SW 1271 (cell line): ENCODE measurements at places on chromosomes 11 and 22.

- DNase-seq, result no peak
Measured at GRCh38 chr22:18976197-18976751, 40.2 kb upstream of the PRODH start.

GRCh38 chr22:50683994-50684371 is 11.4 kb downstream of the SHANK3 start:
- DNase-seq, result no peak

DNA sequence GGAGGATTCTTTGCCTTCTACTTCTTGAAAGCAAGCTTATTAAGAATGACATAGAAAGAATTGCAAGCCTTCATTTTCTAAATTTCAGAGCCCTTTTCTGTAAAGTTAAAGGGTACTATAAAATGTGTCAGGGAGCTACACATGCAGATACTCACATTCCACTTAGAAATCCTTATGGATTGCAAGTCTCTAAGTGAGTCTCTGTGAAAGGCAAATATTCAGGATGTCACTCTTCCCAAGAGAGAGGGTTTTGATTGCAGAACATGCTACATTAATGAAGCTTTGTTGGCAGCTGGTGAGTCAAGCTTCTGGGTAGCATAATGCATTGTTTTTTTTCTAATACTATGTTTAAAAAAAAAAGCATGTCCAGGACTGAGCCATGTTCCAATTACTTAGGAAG is 369.2 kb downstream of the DCDC1 start:
- DNase-seq, result no peak

GRCh38 chr11:131811383-131811782 is 441.0 kb downstream of the NTM start:
- no peak for DNase-seq

DNA sequence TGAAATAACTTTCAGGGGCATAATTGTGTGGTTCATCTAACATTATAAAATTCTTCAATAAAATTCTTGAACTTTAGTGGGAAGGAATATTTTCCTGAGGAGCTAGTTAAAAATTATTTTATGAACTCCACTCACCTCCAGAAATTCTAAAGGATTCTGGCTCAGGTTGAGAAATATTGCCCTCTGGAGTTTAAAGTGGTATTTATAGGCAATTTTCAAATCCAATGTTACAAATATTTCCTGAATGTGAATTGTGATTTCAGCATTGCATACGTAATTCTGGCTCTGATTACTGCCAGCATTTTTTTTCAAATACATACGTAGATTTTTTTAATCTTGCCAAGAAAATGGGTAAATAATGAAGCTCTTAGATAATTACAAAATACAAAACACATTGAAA is 598.2 kb upstream of the ANO3 start:
- DNase-seq, result no peak

- DNase-seq, result no peak
Measured at GRCh38 chr22:43233529-43233928, 46.6 kb upstream of the TTLL12 start.

DNA sequence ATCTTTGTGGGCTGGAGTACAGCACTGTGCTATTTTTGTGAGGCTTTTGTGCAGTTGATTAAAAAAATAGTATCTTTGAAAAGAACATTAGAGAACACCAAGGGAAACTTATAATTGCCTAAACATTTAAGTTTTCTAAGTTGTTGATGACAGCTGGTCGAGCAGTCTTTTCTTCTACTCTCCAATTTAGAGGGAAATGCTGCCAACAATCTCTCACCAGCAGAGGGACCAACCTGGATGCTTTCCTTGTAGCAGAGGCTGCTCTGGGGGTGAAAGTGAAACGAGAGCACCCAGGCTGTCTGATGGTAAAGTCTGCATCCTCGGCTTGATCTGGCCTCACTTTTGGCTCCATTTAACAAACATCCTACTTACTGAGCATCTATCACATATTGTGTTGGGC is 1286.5 kb upstream of the TENM4 start:
- no peak for DNase-seq

DNA sequence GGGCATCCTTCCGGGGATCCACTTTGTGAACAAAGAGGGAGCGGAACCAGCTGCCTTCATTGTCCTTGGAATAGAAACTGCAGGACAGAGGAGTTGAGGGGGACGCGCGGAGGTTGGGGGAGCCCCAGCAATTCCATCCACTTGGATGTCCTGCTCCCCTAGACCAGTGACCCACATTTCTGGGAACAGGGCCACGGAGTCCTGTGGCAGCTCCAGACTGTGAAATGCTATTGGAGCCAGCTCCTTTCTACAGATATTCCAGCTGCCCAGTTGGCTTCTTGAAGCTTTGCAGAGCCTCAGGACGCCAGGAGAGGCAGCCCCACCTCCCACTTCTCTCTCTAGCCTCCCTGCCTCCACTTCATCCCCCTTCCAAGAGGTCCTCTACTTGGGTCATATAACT is 10.5 kb downstream of the NIPSNAP1 start:
- no peak for DNase-seq

DNA sequence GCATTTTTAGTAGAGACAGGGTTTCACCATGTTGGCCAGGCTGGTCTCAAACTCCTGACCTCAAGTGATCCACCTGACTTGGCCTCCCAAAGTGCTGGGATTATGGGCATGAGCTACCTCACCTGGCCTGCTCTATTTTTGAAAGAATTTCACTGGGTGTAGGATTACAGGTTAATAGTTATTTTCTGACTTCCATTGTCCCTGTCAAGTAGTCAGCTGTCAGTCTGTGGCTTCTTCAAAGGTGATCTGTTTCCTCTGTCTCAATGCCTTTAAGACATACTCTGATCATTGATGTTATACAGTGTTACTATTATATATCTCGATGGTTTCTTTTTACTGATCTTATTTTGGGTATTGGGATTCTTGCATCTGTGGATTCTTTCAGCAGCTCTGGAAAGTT is 10.1 kb upstream of the EXT2 start:
- no peak for DNase-seq

DNA sequence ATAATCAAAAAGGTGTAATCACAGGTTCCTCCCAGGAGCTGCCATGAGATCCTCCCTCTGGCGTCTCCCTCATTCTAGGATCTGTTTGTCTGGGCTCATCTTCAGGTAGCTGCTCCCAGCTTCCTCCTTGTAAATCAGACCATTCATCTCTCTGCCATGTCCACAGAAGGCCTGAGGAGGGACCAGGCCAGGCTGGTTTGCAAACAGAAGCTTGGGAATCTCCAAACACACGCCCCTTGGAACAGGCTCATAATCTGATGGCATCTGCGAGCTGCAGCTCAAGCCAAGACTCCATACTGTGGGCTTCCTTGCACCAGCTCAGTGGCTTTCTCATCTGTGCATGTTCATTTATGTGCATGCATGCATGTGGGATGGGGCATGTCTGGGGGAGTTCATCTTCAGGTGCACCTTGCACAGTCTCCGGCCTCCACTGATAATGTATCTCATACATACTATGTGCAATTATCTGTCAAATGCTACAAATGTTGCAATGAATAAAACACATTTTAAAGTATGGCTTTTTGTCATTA is 134.9 kb downstream of the NXPE2 start:
- no peak for DNase-seq

- DNase-seq, result no peak
Measured at GRCh38 chr11:105033781-105034180, 1.2 kb downstream of the CASP1 start.

- DNase-seq, result no peak
Measured at GRCh38 chr22:32820131-32821119, 18.9 kb downstream of the TIMP3 start.

DNA sequence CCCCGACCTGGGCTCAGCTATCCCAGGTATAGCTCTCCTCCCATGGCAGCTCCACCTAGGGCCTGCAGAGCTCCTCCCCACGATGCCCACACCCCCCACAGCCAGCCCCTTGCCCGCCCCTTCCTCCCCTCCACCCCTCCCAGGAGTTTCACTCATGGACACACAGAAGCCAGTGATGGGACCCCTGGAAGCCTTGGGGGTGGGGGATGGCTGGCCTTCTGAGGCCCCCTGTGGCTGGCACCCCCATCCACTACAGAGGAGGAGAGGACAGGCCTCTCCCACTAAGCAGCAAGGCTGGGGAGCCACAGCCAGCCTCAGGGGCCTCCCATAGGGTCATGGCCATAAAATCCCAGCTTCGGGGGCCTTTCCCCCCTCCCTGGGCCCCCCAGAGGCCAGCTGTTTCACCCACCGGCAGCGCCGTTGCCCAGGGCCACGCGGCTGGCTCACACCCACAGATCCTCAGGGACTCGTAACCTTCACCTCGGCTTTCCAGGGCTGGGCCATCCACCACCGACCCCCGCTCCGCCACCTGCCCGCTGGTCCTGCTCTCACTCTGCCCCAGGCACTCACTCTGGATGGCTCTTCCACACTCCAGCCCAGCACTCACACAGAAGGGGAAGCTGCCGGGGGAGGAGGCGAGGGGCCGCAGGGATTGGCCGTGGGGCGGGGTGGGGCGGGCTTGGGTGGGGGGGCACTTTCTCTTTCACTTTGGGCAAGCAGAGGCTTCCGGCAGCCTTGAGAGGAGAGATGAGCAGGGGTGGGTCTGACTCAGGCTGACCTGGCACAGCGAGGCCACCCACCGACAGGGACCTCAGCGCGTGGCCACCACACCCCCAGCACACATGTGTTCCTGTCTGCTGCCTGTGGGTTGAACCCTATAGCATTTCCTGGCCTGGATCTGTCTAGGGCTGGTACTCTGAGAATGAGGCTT is 2.2 kb downstream of the SLC25A22 start:
- peak; percentile 72 for DNase-seq
